Calu3 (cell line): ENCODE measurements at places on chromosomes 5 and 9. TPM values are rescaled to one million over a fixed set of nuclear protein-coding genes. Genes with fewer than 3 reads are reported as not detected.

The TEX48 gene
- not detected in 2 replicates for total RNA-seq

GRCh38 chr9:2616692-2617377, 4.8 kb upstream of the VLDLR start:
- no peak for DNase-seq

GRCh38 chr5:3105581-3105980, 354.1 kb upstream of the IRX2 start:
- no peak for DNase-seq

- DNase-seq = no peak
Measured at GRCh38 chr5:25489834-25490538, 845.2 kb upstream of the CDH10 start.

DNA sequence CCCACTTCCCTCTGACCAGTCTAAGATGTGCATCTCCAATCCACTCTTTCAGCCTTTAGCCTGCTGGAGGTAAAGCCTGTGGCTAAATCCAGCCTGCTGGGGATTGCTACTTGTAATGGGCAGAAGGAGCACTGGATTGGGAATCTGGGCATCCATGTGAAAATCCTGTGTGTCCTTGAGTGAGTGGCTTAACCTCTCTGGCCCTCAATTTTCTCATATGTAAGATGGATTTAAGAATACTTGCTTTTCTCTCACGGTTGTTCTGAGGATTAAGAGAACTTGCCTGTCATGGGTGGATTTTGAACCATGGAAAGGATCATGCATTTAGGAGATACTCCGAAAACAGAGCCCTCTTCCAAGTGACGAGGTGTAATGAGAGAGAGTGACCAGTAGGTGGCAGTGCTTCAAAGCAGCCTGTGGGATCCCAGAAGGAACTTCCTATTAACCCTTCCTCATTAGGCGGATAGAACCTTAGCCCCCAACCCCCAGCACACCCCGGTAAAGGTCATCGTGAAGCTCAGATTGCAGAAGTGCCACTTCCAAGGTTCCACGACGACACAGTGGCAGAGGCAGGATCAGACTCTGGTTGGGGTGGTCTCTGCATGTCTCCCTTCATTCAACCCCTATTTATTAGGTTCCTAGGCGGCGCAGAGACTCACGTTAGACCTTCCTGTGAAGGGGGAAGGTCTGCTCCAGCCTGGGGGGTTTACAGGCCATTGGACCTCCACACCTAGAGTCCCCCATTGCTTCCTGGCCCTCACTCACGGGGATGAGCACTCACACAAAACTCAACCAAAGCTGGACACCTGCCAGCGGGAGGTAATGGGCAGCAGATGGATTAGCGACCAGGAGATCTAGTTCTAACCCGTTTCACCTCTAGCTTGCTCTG, 68.7 kb upstream of the ZNF618 start:
- DNase-seq = peak; percentile 56

- DNase-seq = peak; percentile 48
Measured at GRCh38 chr9:33924978-33925797, 108.2 kb downstream of the UBE2R2 start.

GRCh38 chr5:172284611-172284980, 1.0 kb upstream of the UBTD2 start:
- DNase-seq = no peak

GRCh38 chr9:32339424-32339823, 45.0 kb upstream of the ACO1 start:
- DNase-seq = no peak

GRCh38 chr5:42779083-42779482, 22.5 kb downstream of the CCDC152 start:
- no peak for DNase-seq

GRCh38 chr9:101434998-101435397, 576 bp downstream of the ALDOB start:
- DNase-seq = peak; percentile 46

DNA sequence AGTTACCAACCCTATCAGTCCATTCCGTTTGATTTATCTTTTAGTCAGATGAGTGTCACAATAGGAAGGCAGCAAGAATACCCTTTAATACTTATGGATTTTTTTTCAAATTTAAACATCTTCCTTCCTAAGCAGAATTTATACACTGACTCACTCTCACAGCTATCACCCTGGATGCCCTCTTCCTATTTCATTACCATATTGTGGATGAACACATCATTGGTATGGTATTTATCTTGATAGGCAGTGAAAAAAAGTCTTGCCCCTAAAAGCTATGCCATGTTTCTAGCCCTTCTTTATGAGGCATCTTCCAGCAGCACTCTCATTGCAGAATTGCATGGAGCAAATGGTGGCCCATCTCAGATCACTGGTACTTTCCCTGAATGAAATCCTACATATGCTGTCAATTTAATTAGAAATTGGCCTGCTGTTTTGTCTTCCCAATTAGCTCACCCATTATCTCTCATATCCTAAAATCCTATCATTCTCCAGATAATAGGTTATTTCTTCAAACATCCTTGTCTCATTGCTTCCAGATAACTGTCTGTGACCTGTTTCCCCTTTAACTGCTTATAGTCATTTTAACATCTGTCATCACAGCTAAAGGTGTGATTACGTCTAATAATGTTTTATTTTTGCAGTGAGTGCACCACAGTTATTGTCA, 433.5 kb upstream of the POU5F2 start:
- DNase-seq = no peak

GRCh38 chr5:15001517-15001916, 129.9 kb upstream of the ANKH start:
- DNase-seq = no peak

DNA sequence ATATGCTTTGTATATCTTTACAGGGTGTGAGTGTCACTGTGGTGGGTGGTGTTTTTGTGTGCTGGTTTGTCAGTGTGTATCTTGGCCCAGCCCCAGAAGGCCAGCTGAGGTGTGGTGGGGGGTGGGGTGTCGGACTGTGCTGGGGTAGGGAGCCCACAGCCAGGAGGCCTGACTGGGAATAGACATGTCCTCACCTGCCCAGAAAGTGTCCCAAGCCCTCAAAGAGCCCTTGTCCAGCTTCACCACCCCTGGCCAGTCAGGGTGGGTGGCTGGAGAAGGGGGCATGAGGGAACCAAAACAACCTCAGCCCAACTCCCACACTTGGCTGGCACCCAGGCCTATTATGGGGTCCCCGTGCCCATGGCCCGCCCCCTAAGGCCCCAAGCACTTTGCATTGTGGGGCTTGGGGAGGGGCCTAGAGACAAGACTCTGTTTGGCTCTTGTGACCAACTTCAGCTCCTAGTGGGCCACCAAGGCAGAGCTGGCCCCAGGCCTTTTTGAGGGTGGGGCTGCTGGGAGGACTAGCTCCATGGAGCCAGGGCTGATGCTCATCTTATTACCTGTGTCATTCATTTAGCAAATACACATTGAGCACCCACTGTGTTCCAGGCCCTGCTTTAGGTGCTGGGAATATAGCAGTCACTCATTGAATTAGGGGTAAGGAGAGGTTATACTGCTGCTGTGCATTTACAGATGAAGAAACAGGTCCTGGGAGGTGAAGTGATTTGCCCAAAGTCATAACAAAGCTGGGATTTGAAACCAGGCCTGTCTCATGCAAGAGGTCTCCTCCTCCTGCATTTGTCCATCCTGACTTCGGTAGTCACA, 56.2 kb upstream of the PSD2 start:
- no peak for DNase-seq

The ADAMTS19 gene
- 0.15 TPM in 1 of 2 replicates, not detected in the other for total RNA-seq

The NTNG2 gene
- total RNA-seq = not detected in 2 replicates

DNA sequence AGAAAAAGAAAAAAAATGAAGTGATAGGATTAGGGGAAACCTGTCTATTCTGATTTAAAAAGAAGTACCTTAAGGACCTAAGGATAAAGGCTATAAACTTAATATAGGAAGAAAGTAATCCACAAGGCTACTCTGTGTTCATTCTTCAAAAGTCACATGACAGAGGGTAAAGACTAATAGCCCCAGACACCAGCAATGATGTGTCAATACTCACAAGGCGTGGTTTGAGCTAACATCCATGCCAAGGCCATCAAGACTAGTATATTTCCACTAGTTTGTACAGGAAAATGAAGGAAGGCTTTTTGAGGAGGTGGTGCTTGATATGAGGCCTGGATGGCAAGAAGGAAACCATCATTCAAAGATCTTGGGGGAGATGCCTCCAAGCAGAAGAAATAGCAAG, 49.7 kb upstream of the TEX48 start:
- no peak for DNase-seq

DNA sequence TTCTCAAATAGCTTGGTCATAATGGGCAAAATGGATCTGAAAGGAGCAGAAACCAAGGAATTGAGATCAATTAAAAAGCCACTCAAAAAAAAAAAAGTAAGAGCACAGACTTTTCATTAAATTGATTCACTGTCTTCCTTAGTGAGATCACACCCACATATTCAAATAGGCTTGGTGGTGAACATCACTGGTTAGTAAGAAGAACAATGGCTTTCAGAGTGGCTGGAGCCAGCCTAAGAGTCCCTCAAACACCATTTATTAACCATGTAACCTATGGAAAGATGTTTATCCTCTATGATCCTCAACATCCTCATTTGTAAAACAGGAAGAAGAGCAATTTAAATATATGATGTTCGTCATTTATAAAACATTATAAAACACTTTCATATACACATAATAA, 12.4 kb downstream of the CCDC112 start:
- no peak for DNase-seq

DNA sequence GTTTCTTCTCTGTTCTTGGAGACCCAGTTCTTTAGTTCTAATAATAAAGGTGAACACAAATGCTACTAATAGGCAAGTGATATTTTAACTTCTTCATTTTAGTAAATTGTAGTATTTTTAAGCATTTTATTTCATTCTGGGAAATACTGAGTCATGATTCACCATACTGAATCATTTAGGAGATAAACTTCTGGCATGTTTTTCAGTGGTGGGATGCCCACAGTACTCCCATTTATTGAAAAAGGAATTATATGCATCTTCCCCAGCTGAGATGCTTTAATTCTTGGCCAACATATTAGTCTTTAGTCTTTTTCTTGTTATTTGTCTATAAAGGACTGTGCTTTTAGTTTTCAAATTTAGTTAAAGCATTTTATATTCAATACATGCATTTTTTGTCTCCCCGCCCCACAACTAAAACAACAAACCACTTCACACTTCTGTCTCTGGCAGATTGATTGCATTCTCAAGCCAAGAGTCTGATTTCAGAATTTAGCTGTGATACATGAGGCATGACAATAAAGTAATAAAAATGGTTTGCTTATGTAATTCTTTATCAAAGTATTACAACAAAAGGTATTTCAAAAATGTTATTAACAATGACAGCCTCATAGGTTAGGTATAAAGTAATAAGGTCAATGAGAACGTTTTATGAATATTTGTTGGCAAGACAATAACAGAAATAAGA, 125.2 kb upstream of the CDH18 start:
- no peak for DNase-seq

The FBN2 gene
- total RNA-seq = 0.22 and 0.31 TPM in 2 replicates

GRCh38 chr9:15736569-15736968, 183.7 kb downstream of the CCDC171 start:
- DNase-seq = no peak

DNA sequence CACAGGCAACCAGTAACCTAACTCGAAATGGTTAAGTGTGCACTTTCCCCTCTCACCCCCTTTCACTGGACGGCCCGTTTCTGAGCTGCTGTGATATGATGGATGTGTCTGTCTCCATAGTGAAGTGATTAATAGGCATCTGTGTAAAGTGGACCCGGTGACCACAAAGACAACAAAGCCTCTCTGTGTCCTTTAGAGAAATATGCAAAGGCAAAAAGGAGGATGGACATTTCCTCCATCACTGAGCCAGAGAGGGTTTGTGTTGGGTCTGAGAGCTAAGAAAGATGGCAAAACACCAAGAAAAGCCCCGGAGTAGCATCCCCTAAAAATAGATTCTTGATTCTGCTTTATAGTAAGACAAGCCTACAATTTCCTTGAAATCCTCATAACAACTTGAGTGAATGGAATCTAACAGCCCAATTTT, 120.6 kb downstream of the SEMA6A start:
- peak; percentile 44 for DNase-seq

DNA sequence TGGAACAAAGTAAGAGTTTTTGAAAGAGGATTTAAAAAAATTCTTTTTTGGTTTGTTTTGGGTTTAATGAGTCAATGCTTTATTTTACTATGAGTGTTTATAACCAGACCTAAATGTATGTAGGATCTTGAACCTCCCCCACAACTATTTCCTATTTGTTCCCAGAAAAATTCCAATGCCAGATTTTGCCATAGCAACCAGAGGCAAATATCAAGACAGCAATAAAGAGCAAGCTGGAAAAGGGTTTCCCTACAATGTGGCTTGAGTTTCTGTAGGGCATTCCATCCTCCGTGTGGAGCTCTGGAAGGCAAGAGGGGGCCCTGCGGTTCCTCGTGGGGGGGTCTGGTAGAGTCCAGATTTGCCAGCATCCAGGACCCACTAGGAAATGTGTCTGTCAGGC, 27.8 kb upstream of the GDNF start:
- no peak for DNase-seq

The FOXD4 gene
- total RNA-seq = 1.7 and 2.4 TPM in 2 replicates

DNA sequence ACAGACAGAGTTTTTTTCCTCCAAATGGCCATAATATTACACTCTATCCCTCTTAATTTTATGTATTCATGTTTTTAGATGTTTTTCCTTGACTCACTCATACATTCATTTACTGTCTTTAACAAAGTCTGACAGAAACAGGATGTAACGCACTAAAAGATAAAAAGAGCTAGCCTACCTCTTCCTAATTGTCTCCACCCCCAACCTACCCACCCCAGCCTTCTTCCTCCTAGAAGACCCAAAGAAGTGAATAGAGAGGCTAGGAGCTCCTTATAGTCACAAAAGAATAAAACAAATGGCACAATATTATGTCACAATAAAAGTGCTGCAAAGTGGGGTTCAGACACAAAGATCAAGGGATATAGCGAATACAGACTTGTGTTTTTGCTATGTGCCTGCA, 719 bp downstream of the NOL8 start:
- no peak for DNase-seq

- DNase-seq = no peak
Measured at GRCh38 chr5:5340206-5340729, 82.2 kb upstream of the ICE1 start.

GRCh38 chr5:34789021-34789531, 49.9 kb upstream of the TTC23L start:
- no peak for DNase-seq

- DNase-seq = no peak
Measured at GRCh38 chr5:129461711-129462332, 1.7 kb downstream of the ADAMTS19 start.

GRCh38 chr5:115181757-115182156, 12.0 kb upstream of the TRIM36 start:
- DNase-seq = no peak
